Sigmoid colon (tissue), 7 donors: ENCODE measurements at places on chromosomes 5 and 9. TPM values are rescaled to one million over a fixed set of nuclear protein-coding genes. Genes with fewer than 3 reads are reported as not detected.

The SLC12A7 gene
- total RNA-seq: 16.8 TPM

The GPR21 gene
- 1.5 TPM for total RNA-seq

The CDC20B gene
- not detected for total RNA-seq

The PCDHB2 gene
- 3.2 TPM for total RNA-seq

The ZBTB26 gene
- total RNA-seq: 9.2 TPM

The FOXI1 gene
- total RNA-seq: not detected

The DBH gene
- total RNA-seq: not detected

The SCAI gene
- 5.4 TPM for total RNA-seq

The RPP25L gene
- total RNA-seq: 23.3 TPM

The PCDHB8 gene
- 0.82 TPM for total RNA-seq

The ZDHHC11 gene
- 8.0 TPM for total RNA-seq

The CAVIN4 gene
- total RNA-seq: 0.36 TPM
